HCT116 (cell line): ENCODE measurements at places on chromosomes 5 and 9. TPM values are rescaled to one million over a fixed set of nuclear protein-coding genes. Genes with fewer than 3 reads are reported as not detected.
A peak's percentile ranks its signal among the peaks of the same experiment; 100 is the strongest.

Gene NCS1
- 68.7 TPM for total RNA-seq

GRCh38 chr5:5523066-5523505 is 100.6 kb downstream of the ICE1 start:
- peak; percentile 6 for DNase-seq

- DNase-seq = no peak
Observed at GRCh38 chr9:134938346-134939079, 20.8 kb upstream of the FCN1 start.

DNA sequence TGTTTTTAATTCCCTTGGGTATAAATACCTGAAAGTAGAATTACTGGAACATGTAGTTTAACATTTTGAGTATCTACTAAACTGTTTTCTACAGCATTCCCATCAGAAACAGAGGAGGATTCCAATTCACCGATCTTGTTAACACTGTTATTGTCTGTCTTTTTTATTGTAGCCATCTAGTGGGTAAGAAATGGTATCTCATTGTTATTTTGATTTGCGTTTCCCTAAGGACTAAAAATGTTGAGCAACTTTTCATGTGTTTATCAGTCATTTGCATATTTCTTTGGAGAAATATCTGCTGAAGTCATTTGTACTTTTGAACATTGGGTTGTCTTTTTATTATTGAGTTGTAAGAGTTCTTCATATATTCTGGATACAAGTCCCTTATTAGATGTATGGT is 135.2 kb upstream of the NFIL3 start:
- no peak for DNase-seq

GRCh38 chr5:96726802-96727201 is 64.6 kb downstream of the CAST start:
- DNase-seq = no peak

GRCh38 chr5:56250011-56250410 is 16.9 kb upstream of the ANKRD55 start:
- DNase-seq = no peak

Gene MCTP1
- total RNA-seq = 0.44 TPM

DNA sequence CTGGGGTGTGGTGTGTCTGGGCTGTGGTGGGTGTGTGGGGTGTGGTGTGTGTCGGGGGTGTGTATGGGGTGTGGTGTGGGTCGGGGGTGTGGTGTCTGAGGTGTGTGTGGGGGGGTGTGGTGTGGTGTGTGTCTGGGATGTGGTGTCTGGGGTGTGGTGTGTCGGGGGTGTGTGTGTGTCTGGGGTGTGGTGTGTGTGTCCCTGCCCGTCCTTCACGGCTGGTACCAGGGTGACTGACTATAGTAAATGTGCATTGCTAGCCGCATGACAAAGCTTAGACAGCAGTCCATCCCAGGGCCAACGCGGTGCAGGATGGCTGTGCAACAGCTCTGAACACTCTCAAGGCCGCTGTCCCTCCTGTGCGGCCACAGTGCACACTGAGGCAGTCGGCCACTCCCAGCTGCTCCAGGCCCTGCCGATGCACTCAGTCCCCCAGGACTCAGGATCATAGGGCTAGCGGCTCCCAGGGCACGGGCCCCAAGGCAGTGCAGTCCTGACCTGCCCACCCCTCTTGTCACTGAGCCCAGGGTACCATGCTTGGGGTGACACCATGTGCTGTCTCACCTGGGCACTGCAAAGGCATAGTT is 54.0 kb downstream of the SECISBP2 start:
- DNase-seq = no peak

GRCh38 chr9:130857864-130858738 is 23.0 kb downstream of the ABL1 start:
- no peak for DNase-seq

Gene LECT2
- total RNA-seq = not detected

Gene DROSHA
- 73.5 TPM for total RNA-seq

GRCh38 chr9:79382458-79382857 is 189.3 kb upstream of the TLE4 start:
- no peak for DNase-seq

GRCh38 chr5:9538504-9538903 is 7.4 kb downstream of the SEMA5A start:
- DNase-seq = no peak

DNA sequence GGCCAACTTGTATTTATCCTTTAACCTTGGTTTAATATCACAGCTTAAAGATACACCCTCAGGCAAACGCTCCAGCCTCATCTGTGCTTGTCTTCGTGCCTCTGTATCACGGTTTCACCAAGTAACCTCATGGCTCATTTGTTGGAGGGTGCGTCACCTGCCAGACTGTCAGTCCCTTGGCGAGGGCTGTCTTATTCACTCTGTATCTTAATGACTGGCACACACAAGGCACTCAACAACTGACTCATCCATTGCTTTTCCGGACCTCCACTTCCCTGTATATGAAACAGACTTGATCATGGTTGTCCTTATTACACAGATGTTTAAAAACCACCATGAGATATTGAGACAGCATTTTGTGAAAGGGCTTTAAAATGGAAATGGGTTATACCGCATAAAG is 28.0 kb downstream of the LCP2 start:
- DNase-seq = no peak

DNA sequence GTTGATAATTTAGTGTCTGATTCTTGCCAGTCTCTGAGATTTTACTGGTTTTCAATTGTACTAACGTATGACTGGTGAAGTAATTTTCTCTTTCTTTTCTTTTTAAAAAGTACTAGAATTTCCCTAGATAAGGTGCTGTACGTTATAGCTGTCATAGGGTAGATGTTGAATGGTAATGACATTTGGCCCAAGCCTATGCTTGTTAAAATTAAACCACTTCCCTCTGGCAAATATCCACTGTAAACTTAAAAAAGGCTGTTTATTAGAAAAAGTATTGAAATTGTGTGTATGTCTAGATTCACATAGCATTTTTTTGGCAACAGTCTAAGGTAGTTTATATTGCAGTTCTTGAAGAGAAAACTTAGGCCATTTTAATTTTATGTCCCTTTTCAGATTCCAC is 97.6 kb downstream of the NNT start:
- no peak for DNase-seq

DNA sequence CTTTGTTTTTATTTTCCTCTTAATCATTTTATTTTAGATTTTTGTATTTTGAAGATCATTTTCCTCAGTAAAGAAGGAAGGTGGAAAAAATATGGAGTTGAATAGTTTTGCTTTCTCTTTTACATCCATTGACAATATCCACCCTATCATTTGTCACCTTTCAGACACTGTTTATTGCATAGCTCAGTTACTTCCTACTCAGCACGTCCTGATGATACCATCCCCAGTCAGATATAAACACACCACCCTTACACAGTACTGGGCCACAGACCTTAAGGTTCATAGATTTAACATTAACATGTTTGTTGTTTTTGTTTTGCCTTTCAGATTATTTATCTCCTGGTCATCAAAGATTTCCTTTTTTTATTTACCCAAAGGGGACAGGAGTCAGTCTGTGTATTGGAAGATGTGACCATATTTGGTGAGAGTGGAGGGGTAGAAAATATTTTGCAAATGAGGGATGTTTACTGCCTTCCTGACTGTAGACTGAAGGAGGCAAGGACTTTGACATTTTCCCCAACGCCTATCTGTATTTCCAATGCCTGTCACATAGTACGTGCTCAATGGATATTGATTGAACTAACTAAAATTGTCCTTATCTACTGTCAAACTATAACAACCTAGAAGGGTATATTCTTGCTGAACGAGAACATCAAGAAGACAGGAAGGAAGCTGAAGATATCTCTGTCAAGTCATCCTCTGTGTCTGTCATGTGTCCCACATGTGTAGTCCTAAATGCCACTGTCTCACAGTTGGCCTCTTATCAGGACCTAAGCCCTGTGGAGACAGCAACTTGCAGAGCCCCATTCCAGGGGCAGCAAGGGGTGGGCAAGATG is 15.6 kb downstream of the STX17 start:
- DNase-seq = no peak

Gene HAPLN1
- 0.05 TPM for total RNA-seq

DNA sequence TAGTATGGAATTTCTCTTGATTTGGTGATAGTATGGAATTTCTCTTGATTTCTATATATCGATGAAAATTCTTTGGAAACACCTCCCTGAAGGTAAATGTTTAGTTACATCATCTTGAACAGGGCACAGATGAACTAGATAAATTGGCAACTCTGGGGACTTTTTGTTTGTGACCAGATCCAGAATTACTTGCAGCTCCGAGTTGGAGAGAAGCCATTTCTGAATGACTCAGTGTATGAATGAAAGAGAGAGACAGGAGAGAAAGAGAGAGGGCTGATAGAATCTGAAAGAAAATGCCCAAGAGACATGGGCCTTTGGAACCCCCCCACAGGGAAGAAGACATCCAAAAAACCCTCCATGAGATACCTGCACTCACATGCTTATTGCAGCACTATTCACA is 14.1 kb downstream of the TNFSF15 start:
- no peak for DNase-seq

DNA sequence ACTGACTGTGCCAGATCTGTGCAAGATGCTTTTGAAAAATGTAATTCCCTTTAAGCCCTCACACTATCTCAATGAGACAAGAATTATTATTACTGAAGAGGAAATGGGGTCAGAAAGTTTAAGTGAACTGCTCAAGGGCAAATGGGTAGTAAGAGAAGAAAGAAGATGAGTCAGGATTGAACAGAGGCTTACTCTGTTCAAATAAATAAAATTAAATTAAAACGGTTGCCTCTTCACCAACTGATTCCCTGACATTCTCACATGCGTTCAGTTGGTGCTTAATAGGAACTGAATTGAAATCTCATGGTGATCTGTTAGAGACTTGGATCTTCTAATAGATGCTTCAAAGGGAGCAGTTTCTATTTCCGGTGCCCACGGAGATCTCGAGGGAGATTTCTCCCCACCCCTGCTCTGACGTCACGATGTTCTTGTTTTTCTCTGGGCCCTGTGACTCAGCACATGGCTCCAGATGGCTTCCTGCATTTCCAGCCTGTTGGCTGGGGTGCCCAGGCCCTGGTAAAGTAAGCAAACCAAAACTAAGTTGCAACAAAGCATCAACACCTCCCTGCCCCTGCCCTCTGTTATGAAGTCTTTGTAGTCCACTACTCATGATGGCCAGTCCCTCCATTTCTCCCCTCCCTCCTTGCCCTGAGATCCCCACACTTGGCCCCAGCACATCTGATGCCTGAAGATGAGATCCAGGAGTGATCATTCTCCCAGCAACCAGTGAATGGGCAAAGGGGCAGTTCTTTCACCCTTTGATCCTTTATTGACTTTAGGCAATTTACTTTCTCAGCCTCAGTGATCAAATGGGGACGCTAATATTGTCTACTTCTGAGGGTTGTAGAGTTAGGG is 106.1 kb upstream of the CPEB4 start:
- DNase-seq = no peak
